ENCODE measurements at places on chromosomes 1 and 21. TPM values are rescaled to one million over a fixed set of nuclear protein-coding genes. Genes with fewer than 3 reads are reported as not detected.

The PRKCZ gene
- 12.0 TPM for polyA plus RNA-seq

The FAM72D gene
- not detected for polyA plus RNA-seq

The RAB4A gene
- 37.8 TPM for polyA plus RNA-seq

The DIO1 gene
- polyA plus RNA-seq: 0.18 TPM

The ZNF593OS gene
- 0.61 TPM for polyA plus RNA-seq

The LCE2A gene
- not detected for polyA plus RNA-seq

The RNU1-3 gene
- not detected for polyA plus RNA-seq

The PRKAA2 gene
- not detected for polyA plus RNA-seq

The SLC9C2 gene
- polyA plus RNA-seq: not detected

The NPHS2 gene
- not detected for polyA plus RNA-seq
